ENCODE measurements at places on chromosomes 6 and 20.

GRCh38 chr6:119308991-119309657, 40.4 kb downstream of the MAN1A1 start:
- no peak for DNase-seq

DNA sequence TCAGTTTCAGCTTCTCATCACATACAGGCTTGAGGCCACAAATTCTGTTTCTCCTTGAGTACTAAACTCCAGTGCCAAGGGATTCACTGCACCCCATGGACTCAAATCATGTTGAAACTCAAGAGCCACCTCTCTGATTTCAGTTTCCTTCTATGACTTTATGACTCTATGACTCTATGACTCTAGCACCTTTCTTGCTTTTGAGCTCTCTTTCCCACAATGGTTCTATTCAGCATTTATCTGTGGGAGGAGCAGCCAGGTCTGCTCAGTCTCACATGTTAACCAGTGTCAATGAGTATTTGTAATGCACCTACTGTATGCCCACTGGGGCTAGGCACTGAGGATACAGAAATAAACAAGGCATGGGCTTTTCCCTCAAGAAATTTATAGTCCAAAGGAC, 14.6 kb upstream of the SLC22A2 start:
- no peak for DNase-seq

DNA sequence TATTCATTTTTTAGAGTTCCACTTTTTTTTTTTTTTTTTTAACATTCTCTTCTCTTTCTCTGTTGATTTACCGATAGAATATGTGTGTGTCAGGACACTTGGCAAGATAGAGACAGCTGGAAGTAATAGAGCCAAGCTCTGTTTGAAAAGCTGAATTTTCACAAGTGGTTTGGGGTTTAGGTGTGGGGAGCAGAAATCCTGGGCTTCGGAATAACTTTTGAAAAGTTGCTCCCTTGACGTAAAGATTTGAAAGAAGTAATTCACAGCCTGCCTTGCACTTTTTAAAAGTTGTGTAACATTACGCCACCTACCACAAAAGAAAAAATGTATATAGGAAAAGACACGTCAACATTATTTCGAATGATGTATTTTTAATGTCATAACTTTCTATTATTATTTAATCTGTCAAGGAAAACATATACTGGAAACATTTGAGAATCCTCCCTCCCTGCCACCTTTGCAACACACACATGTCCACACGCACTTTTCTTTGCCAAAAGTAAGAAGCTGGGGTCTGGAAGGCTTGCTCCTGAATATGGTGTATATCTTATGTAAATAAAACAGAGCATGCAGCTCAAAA, 917.9 kb downstream of the KIF16B start:
- no peak for DNase-seq

- no peak for DNase-seq
Observed at GRCh38 chr20:12287575-12287974, 369.9 kb downstream of the BTBD3 start.

- no peak for DNase-seq
Observed at GRCh38 chr20:34762031-34762555, 57.9 kb downstream of the TP53INP2 start.

DNA sequence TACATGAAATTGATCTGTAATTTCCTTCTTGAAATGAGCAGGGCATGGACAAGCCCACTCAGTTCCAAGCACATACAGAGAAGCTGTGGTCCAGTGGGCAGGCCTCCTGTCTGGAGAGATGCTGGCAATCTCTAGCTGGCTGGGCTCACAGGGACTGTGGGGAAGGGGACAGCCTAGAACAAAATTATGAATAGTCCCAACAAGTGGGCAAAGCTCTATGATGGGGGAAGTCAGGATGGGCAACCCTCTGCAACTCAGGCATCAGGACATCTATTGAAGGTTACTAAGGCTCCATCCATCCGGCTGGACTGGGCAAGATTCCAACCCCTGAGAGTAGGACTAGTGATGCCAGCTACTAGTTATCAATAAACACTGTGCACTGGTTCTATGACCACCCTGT, 40.9 kb downstream of the TRERF1 start:
- no peak for DNase-seq

GRCh38 chr6:121694801-121695251, 259.4 kb downstream of the GJA1 start:
- no peak for DNase-seq

GRCh38 chr20:420721-421574, 12.8 kb downstream of the RBCK1 start:
- DNase-seq, result no peak

DNA sequence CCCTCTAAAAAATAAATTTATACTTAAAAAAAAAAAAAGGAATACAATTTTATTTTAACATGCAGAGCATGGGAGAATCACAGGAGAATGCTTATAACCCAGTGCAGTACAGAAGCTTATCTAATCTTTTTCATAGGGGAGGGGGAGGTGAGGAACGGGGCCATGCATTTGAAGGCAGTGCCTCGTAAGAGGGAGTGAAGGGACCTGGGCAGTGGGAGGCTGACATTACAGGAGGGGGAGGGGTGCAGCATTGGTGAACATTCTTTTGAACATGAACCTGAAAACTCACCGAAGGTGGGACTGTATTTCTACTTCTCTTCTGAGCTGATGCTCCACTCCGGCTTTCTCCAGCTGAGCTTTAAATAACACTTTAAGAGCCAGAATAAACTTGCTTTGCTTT, 9.3 kb downstream of the AURKA start:
- DNase-seq, result no peak

DNA sequence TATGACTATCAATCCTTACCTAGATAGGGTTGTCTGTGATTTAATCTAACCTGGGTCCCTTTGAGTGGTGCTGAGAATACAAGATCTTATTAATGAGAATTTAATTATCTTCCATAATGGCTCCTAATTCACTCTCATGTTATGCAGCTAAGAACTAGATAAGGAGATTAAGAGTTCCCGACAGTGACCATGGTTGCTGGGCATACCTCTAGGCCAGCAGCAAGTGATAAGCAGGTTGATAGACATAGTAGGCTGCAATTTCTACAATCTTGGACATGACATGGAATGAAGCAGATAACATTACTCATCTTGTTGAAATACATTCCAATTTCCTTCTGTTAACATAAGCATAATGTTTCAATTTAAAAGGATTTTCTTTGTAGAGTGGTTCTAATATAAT, 27.1 kb downstream of the SPACA1 start:
- no peak for DNase-seq

DNA sequence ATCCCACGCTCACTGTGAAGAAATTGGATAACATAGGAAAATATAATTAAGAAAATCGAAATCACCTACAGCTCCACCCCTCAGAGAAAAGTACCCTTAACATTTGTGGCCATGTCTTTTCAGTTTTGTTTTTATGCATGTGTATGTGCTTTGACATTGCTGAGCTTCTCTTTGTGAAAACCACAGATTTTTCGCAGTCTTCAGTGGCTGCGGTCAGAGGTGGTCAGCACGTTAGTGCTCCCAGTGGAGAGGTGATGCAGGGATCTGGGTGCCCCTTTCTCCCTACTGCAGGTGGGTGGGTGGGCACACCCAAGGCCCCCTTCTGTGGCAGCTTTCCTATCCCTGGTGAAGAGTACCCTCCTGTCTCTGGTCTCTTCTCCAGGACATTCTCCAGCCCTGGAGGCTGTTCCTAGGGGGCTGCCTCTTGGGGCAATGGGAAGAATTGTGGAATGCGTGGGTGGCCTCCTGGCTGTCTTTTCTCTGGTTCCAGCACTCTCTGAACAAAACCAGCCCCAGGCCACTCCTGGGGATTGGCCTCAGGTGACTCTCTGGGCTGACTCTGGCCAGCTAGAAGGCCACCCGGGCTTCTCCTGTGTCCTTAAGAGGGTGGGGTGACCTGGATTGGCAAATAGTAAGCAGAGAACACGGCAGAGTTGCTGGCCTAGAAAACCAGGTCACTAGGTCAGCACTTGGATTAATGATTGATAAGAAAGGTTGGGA, 49.8 kb upstream of the FANCE start:
- DNase-seq, result no peak

GRCh38 chr6:111767752-111768430, 105.4 kb downstream of the FYN start:
- no peak for DNase-seq

Data from stimulated activated CD8-positive, alpha-beta memory T cell treated with anti-CD3 and anti-CD28 coated beads, Interleukin-12 subunit alpha, Interleukin-12 subunit beta, amount 100 ng/mL, for 1 hour (primary cell).